ENCODE measurements at places on chromosomes 4 and X.
A peak's percentile ranks its signal among the peaks of the same experiment; 100 is the strongest.

DNA sequence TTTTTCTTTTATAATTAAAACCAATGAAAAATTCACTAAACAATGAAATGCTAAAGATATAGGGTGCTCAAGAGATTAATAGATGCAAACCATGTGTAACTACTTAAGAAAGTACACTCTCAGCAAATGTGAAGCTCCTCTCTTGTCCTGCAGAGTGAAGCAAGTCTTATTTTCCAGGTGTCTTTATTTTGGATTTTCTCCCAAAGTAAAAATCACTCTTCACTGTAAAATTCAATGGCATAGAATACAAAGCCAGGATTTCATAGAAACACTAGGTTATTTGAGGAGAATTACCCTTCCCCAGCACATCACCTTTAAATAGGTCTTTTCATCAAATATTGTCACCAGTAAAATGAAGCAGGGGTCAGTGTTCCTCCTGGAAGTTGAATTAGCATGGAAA, 57.0 kb upstream of the GIMD1 start:
- DNase-seq, result no peak

GRCh38 chr4:116925900-116926457, 159.4 kb downstream of the TRAM1L1 start:
- no peak for DNase-seq

DNA sequence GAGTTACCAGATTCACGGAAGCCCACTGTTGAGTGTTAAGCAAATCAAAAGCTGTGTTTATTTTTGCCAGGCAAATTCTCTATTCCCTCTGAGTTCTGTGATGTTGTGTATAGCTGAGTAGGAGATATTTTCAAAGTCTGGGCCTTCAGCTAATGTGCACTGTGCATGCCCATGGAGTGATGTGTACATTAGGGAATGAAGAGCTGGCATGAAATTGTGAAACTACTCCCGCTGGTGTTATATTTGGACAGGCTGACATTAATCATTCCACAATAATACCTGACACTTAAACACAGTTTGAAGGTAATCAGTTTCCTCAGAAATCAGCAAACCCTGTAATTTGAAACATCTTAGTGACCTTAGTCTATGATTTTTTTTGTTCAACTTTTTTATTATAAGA, 88.1 kb upstream of the MBNL3 start:
- no peak for DNase-seq

GRCh38 chr4:41839916-41840854, 91.7 kb upstream of the PHOX2B start:
- DNase-seq, result no peak

- DNase-seq, result no peak
Observed at GRCh38 chr4:38501698-38502097, 162.3 kb upstream of the KLF3 start.

- DNase-seq, result no peak
Observed at GRCh38 chr4:97235521-97235920, 907.8 kb downstream of the STPG2 start.

DNA sequence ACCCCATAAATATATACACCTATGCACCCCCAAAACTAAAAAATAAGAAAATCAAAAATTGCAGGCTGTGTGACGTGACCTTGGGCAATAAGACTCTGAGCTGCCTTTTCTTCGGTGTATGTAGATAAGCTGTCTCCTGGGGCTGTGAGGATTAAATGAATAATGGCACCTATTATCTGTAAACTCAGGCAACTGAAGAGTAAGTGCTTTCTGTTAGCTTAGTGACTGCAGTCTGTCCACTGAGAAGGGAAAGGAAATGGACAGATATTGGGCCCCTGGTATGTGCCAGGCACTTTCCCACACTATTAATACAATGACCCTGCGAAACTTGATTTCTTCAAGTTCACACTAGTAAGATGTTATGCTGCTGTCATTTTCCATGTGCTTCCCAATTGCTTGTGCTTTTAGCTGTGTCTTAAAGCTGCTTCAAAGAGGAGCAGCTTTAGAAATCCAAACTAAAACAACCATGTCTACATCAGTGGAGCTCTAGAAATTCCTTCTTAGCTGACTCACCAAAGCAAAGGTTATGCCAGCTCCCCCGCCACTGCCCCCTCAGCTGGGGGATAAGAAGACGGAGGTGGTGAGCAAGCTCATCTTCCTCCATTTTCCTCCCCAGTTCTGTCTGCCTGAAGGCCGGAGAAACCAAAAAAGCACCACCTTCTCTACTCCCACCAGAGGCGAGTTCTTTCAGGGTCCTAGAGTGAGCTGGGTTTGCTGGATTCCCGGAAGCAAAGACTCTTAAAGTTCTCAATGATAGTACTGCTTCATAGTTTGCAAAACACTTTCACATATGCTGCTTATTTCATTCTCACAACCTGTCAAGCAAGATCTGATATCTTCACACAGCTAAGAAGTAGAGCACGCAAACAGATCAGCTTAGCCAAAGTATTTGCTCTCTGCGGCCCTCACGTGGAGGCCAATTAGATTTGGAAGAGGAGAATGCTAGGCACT, 8.8 kb upstream of the DGAT2L6 start:
- peak; percentile 61 for DNase-seq

GRCh38 chr4:40454816-40455215, 119.7 kb downstream of the CHRNA9 start:
- DNase-seq, result no peak

- no peak for DNase-seq
Observed at GRCh38 chrX:75061701-75062100, 94.4 kb downstream of the ABCB7 start.

GRCh38 chr4:105715692-105716278, 7.2 kb downstream of the GSTCD start:
- DNase-seq, result peak; percentile 27

DNA sequence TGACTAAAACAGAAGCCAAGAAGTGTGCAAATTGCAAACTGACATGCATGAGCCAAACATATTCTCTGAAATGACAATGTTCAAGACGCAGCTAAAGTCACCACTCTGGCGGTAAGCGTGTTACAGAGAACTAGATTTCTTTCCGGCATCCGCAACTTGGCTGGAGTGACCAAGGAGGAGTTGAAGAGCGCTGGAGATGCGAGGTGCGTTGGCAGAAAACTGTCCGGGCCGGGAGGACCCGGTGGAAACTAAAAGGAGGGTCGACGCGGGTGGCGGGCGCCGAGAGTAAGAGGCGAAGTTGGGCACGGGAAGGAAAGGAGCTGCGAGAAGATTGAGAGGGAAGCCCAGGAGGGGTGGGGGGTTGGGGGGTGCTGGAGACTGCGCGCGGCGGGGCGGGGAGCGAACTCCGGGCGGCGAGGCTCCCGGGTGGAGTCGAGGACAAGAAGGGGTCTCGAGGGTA, 807 bp downstream of the SEL1L3 start:
- peak; percentile 45 for DNase-seq

GRCh38 chr4:76233529-76233928, 18.0 kb upstream of the FAM47E start:
- DNase-seq, result no peak

DNA sequence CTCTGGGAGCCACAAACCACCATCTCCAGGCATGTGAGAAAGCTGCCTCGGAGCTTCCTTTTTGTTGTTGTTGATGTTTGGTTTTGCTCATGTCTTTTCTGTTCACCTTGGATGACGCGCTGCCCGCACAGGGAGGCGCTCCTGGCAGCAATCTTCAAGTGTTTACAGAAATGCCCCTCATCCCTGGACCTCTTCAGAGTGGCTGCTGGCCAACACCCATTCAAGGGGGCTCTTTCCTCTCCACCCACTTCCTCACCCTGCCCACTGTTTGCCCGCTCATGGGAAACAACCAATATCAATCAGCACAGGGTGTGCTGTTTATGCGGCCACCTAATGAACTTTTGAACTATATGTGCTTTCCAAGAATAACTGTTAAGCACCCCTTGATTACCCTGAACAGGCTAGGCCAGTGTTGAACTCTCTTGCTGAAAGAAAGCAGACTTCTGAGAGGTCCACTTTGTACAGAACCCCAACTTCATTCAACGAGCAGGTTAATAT, 355.1 kb upstream of the CLNK start:
- DNase-seq, result no peak

GRCh38 chr4:41212616-41213203, 1.6 kb downstream of the APBB2 start:
- peak; percentile 59 for DNase-seq

GRCh38 chrX:40964633-40965586, 120.3 kb upstream of the USP9X start:
- DNase-seq, result no peak

GRCh38 chr4:178316211-178316610, 874.0 kb upstream of the AGA start:
- DNase-seq, result no peak

DNA sequence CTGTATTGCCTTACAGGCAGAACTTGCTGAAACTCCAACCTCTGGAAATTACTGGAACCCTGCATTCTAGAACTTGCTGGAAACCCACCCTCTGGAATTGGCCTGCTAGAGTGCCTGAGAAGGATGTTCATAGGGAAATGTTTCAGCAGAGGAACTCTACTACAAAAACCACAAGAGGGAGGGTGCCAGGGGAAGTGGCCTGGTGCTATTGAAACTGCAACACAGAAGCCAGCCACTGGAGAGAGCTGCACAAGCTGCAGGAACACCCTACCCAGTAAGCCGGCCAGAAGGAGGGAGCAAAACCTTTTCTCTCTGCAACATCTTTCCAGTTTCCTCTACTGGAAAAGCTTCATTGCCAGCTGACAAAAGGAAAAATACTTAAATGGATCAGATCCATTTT, 2.5 kb upstream of the BRWD3 start:
- peak; percentile 11 for DNase-seq

- DNase-seq, result no peak
Observed at GRCh38 chr4:102546635-102547034, 45.5 kb downstream of the NFKB1 start.

GRCh38 chrX:72120837-72121236, 10.9 kb downstream of the RTL5 start:
- no peak for DNase-seq

DNA sequence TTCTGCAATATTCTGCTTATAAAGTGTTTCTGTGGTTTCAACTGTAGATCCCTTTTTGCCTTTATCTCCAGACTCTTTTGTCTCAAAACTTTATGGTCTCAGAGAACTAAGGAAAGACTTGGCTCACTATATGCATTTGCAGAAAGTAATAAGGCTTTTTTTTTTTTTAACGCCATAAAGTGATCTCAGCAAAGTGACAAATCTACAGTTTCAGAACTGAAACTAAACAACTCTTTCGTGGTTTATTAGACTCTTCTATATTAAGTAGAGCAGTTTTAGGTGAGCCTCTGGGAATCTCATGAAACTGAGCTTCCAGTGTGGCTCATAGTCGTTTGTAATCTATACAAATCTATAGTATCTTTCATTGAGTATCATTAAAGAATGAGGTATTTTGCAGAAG, 15.3 kb downstream of the ATP7A start:
- DNase-seq, result no peak

GRCh38 chr4:11632025-11632424, 203.3 kb upstream of the HS3ST1 start:
- DNase-seq, result no peak

DNA sequence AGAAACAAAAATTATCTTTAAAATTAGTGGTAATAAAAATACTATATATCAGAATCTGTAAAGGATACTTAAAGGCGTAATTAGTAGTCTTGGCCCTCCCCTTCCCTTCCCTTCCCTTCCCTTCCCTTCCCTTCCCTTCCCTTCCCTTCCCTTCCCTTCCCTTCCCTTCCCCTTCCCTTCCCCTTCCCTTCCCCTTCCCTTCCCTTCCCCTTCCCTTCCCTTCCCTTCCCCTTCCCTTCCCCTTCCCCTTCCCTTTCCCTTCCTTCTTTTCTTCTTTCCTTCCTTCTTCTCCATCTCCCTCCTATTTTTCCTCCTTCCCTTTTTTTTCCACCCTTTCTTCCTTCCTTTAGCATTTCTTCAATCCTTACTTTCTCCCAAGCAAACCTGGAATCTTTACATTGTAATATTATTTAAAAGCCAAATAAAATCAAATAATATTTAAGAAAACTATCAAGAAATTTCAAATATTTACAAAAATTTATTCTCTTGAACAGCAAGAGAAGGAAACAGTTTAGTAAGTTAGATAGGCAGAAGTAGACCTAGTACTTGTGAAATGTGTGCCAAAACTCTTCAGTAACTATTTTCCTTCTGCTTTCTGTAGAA, 379.8 kb upstream of the ATOH1 start:
- no peak for DNase-seq

DNA sequence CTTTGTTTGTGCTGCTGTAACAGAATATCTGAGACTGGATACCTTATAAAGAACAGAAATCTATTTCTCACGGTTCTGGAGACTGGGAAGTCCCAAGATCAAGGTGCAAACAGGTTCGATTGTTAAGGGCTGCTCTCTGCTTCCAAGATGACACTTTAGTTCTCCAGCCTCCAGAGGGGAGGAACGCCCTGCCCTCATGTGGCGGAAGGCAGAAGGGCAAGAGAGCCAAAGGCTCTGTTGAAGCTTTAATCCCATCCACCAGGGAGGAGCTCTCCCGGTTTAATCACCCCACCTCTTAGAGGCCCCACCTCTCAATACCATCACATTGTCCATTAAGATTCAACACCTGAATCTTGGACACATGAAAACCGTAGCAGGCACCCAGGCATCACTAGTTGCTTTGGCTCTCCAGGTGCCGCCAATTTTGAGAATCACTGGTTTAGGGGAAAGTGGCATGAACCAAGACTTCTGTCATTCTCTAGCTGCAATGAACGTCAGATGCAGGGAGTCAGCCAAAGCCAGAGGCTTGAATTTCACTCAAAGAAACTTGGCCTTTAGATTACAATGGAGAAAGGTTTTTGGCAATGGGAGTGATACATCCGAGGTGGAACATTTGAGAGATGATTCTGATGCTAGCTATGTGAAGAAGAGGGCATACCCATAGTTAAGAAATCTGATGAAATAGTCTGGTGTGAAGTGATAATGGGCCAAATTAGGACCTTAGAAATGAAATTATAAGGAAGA, 15.7 kb downstream of the FHL1 start:
- peak; percentile 39 for DNase-seq

DNA sequence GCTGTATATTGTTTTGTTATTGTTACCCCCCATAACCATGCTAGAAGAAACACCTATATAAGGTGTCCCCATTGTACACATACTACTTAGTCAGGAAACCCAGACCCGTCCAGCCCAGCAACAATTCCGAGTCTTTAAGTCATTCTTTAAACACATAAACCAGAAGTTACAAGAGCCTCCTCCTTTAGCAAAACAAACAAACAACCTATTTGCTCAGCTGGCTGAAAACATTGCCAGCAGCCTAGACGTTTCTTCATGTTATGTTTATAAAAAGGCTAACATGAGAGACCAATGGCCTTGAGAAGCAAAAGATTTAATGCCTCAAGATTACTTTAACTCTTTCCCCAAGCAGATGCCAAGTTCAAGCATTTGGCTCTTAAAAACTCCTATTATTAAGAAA, 1.4 kb downstream of the ACOX3 start:
- DNase-seq, result no peak
